Activated B cell treated with CpG ODN at 0.5 μM for 24 hours (primary cell): ENCODE measurements at places on chromosomes 4 and X. TPM values are rescaled to one million over a fixed set of nuclear protein-coding genes. Genes with fewer than 3 reads are reported as not detected.

GRCh38 chr4:19486400-19486799 is 765.3 kb upstream of the SLIT2 start:
- no peak for DNase-seq

- DNase-seq = no peak
- no peaks in the 10 kb centered on the region for H3K27me3 ChIP-seq
- H3K4me3 ChIP-seq = no peak overlapping the region
- H3K4me1 ChIP-seq = no peaks in the 10 kb centered on the region
- H3K36me3 ChIP-seq = no peaks in the 10 kb centered on the region
- H3K27ac ChIP-seq = no peak overlapping the region
Observed at GRCh38 chr4:178090640-178091411, 648.6 kb upstream of the AGA start.

FUNDC1 gene
- total RNA-seq = 6.6 and 8.1 TPM in 2 replicates

DNA sequence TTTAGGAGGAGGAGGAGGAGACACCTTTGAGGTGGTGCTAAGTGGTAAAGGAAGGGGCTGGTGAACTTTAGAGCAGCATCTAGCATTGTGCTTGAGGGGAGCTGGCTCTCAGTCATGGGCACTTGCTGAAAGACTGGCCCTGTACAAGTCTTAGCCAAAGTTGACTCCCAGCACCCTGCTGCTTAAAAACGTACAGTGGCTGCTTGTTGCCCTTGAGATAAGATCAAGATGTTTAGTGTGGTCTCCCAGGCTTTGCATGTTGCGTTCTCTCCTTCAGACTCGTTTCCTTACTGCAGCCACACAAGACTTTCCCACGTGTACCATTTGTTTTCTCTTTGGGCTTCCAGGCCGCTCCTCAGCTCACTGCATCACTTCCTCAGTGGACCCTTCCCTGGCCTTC is 1.8 kb downstream of the MED28 start:
- DNase-seq = no peak
- H3K4me1 ChIP-seq = peaks cover 45% of the 10 kb centered on the region
- H3K27ac ChIP-seq = no peak overlapping the region

GRCh38 chrX:255923-256331 is 25.3 kb upstream of the PLCXD1 start:
- H3K27me3 ChIP-seq = no peaks in the 10 kb centered on the region
- peaks cover 3% of the 10 kb centered on the region for H3K4me1 ChIP-seq
- H3K27ac ChIP-seq = no peak overlapping the region
- H3K4me3 ChIP-seq = no peak overlapping the region

TLR2 gene
- total RNA-seq = 3.6 and 4.3 TPM in 2 replicates

DNA sequence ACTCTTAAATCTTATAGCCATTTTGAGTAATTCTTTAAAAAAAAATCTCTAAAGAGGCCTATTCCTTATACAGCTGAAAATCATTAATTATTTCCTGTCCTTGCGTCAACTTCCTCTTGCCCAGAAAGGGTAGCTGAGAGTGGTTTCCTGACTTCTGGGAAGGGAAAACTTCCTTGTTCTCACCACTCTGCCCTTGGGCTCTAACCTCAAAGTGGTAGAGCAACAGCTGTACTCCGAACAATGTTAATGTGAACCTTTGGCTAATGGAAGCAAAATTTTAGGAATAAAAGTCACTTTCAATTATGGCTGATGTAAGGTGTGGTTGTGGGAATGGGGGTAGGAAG is 15.3 kb downstream of the KLHL2 start:
- DNase-seq = no peak
- H3K4me3 ChIP-seq = no peak overlapping the region
- peaks cover 26% of the 10 kb centered on the region for H3K4me1 ChIP-seq

DNA sequence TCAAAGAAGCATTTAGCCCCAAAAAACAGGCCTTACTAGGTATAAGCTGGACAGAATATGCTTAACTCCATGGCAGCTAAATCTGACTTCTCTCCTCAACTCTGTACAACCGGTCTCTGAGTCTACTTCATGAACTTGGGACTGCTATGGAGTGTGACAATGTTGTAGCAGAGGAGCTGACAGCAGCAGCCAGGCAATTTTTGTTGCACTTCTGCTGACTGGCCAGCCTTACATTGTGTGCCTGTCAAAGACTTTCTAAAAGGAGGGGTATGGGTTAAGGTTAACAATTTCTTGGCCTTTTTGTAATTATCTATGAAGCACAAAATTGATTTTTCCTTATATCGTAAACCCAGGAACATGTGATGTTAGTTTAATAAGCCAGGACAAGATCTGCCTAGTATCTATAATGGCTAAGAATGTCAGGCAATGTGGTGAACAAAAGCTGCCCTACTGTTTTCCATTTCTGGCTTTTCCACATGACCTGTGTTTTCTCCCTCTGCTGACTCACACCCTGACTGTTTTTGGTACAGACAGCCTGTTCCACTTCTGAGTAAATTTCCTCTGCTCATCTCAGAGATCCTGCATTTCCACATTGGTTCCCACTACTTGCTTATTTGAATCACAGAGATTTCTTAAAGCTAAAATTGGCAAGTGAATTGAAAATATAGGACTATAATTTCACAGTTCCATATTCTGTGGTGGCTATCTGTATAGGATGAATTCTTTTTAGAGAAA is 9.3 kb downstream of the NOX1 start:
- no peak overlapping the region for H3K4me3 ChIP-seq
- no peaks in the 10 kb centered on the region for H3K36me3 ChIP-seq
- H3K27ac ChIP-seq = no peak overlapping the region

GRCh38 chr4:143728166-143728565 is 27.7 kb upstream of the FREM3 start:
- H3K4me3 ChIP-seq = no peak overlapping the region
- DNase-seq = no peak
- H3K4me1 ChIP-seq = no peaks in the 10 kb centered on the region
- H3K27me3 ChIP-seq = no peaks in the 10 kb centered on the region
- no peak overlapping the region for H3K27ac ChIP-seq

TMEM271 gene
- not detected in 2 replicates for total RNA-seq

PITX2 gene
- not detected in 2 replicates for total RNA-seq

GRCh38 chrX:102846544-102847236 is 90.4 kb upstream of the RAB40AL start:
- H3K36me3 ChIP-seq = peaks cover 15% of the 10 kb centered on the region
- H3K4me1 ChIP-seq = no peaks in the 10 kb centered on the region
- no peak overlapping the region for H3K4me3 ChIP-seq
- H3K27me3 ChIP-seq = no peaks in the 10 kb centered on the region
- no peak overlapping the region for H3K27ac ChIP-seq

GRCh38 chr4:76980261-76980660 is 30.7 kb downstream of the SEPTIN11 start:
- H3K27ac ChIP-seq = no peak overlapping the region
- H3K36me3 ChIP-seq = no peaks in the 10 kb centered on the region
- no peaks in the 10 kb centered on the region for H3K27me3 ChIP-seq
- no peak overlapping the region for H3K4me3 ChIP-seq
- peaks cover 6% of the 10 kb centered on the region for H3K4me1 ChIP-seq

DNA sequence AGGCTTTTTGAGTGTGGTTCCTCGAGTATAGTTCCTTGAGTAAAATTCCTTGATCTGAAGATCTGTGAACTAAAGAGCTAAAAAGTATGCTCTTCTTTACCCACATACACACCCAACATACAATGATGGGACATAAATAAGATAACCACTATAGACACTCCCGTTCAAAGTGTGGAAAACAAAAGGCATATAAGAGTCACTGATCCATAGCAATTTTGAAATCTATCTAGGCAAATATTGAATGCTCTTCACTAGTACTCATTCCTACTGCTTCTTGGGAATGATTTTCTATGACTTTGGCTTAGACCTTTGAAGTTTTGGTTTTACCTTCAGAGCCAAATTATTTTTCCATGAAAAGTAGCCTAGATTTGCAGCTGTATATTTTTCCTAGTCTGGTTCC is 26.4 kb downstream of the PITX2 start:
- no peak overlapping the region for H3K27ac ChIP-seq
- no peaks in the 10 kb centered on the region for H3K36me3 ChIP-seq
- H3K4me1 ChIP-seq = no peaks in the 10 kb centered on the region
- peaks cover 2% of the 10 kb centered on the region for H3K27me3 ChIP-seq
- DNase-seq = no peak

DNA sequence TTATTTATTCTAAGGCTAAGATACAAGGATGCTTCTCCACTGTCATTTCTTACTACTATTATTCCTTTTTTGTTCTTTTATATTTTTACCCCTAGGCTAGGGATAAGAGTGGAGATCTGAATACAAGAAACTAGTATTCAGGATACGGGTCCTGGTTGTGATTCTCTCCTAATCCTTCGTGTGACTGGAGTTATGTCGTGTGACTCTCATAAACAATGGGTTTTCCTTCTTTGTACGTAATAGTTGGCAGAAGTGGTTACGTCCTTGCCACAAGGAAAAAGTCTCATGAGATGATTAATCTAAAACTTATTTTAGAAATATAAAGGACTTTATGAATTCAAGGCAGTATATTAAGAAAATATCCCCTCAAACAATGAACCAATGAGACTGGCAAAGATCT is 497.2 kb upstream of the FAM241A start:
- peaks cover 6% of the 10 kb centered on the region for H3K27me3 ChIP-seq
- no peak overlapping the region for H3K27ac ChIP-seq
- no peak for DNase-seq
- H3K4me3 ChIP-seq = no peak overlapping the region
- H3K36me3 ChIP-seq = no peaks in the 10 kb centered on the region

CSAG1 gene
- not detected in 2 replicates for total RNA-seq

DNA sequence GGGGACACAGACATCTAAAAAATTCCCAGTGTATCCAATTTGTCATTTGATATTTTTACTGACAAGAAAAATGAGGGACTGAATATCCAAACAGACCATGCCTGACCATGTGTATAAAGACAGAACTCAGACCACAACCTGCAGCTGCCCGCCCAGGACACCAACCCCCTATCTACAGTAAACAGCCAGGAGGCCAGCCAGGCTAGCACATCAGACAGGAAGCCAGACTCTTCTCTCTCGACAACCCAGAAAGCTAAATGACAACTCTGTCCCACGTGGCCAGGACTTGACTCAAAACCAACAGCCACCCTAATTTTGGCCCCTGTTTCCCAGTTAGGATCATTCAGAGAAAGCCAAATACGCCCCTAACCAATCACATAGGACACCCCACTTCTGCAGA is 15.1 kb downstream of the AFAP1 start:
- H3K27ac ChIP-seq = no peak overlapping the region
- H3K27me3 ChIP-seq = peaks cover 3% of the 10 kb centered on the region
- H3K4me3 ChIP-seq = no peak overlapping the region
- DNase-seq = no peak
- no peaks in the 10 kb centered on the region for H3K36me3 ChIP-seq

DNA sequence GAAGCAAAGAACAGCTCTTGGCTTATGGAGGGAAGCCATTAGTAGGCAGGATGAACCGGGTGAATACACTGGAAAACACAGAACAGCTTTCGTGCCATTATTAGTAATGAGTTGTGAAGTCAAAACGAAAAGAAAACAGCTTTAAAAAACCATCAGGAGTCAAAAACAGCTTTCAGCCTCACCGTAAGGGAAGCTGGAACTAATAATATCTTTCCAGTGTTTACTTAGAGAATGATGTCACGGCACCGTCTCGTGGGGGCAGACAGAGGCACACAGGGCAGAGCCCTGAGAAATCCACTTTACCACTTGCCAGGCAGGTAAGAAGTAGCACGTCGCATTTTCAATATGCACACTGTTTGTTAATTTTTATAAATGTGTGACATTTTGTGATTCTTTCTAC is 37.9 kb upstream of the HMX1 start:
- no peak overlapping the region for H3K27ac ChIP-seq
- no peaks in the 10 kb centered on the region for H3K27me3 ChIP-seq
- no peak for DNase-seq
- H3K4me1 ChIP-seq = no peaks in the 10 kb centered on the region
- no peak overlapping the region for H3K4me3 ChIP-seq

- H3K27ac ChIP-seq = no peak overlapping the region
- peaks cover 21% of the 10 kb centered on the region for H3K4me1 ChIP-seq
- H3K4me3 ChIP-seq = no peak overlapping the region
- DNase-seq = no peak
- H3K27me3 ChIP-seq = no peaks in the 10 kb centered on the region
Observed at GRCh38 chrX:45009371-45010000, 136.5 kb downstream of the KDM6A start.

GRCh38 chrX:112834031-112834845 is 6.4 kb downstream of the AMOT start:
- no peak for DNase-seq
- no peak overlapping the region for H3K27ac ChIP-seq
- peaks cover 1% of the 10 kb centered on the region for H3K36me3 ChIP-seq
- H3K4me1 ChIP-seq = no peaks in the 10 kb centered on the region
- H3K4me3 ChIP-seq = no peak overlapping the region

DNA sequence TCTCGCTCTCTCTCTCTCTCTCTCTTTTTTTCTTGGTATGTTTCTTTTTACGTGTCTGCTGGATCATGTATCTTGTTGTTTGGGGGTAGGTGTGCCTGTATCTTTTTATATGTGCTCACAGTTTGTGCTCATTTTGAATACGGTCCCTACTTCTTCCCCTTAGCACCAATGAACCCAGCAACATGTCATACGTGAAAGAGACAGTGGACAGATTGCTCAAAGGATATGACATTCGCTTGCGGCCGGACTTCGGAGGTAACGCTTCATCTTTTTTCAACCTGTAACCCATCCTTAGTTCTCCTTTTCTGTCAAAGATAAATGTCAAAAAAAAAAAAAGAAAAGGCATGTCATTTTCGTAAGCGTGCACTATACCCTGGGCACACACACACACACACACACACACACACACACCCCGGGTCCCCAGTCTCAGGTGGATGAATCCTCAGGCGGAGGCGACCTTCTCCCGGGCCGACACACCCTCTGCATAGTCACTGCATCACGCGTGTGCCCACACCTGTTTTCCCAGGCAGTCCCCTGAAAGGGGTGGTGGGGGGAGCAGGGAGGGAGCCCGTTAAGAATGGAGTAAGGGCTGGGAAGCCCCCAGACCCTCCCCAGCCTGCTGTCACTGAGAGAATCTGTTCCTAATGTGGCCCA is 511 bp downstream of the GABRB1 start:
- peak overlapping the region; percentile 32 for H3K4me3 ChIP-seq

- no peaks in the 10 kb centered on the region for H3K4me1 ChIP-seq
- no peaks in the 10 kb centered on the region for H3K36me3 ChIP-seq
- no peak overlapping the region for H3K4me3 ChIP-seq
- H3K27me3 ChIP-seq = no peaks in the 10 kb centered on the region
- H3K27ac ChIP-seq = no peak overlapping the region
Observed at GRCh38 chrX:148715361-148715760, 214.9 kb downstream of the AFF2 start.

DNA sequence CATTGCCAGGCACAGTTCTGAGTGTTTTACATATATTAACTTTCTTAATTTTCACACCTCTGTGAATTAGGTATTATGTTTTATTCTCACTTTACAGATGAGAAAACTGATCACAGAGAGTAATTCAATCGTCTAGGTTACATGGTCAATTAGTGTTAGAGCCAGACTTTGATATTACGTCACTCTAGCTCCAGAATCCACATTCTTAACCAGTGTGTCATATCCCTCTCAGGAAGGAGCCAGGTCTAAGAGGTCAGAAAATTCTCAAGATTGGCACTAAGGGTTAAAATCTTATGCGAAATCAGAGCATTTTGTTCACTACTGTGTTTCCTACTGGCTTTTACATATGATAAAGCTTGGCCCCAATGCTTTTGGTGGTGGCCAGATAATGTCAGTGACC is 7.4 kb downstream of the DMP1 start:
- no peaks in the 10 kb centered on the region for H3K36me3 ChIP-seq
- H3K27ac ChIP-seq = no peak overlapping the region
- H3K27me3 ChIP-seq = peaks cover 7% of the 10 kb centered on the region
- H3K4me1 ChIP-seq = no peaks in the 10 kb centered on the region
